ENCODE measurements at places on chromosomes 2 and 18. TPM values are rescaled to one million over a fixed set of nuclear protein-coding genes. Genes with fewer than 3 reads are reported as not detected.

The TRAK2 gene
- 58.9 TPM for total RNA-seq

- DNase-seq = no peak
These were observed 192.0 kb downstream of the SH3BP4 start for GRCh38 chr2:235143789-235144188.

The SLC9A4 gene
- 0.12 TPM for total RNA-seq

DNA sequence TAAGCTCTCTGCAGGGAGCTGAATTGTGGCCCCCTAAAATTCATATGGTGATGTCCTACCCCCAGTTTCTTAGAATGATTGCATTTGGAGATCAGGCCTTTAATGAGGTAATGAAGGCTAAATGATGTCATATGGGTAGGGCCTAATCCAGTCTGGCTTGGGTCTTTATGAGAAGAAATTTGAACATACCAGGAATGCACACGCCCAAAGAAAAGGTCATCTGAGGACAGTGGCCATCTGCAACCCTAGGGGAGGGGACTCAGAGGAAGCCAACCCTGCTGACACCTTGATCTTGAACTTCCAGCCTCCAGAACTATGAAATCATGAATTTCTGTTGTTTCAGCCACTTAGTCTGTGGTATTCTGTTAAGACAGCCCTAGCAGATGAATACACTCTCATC is 426.7 kb downstream of the EPHA4 start:
- no peak for DNase-seq

The RETSAT gene
- total RNA-seq = 39.4 TPM

DNA sequence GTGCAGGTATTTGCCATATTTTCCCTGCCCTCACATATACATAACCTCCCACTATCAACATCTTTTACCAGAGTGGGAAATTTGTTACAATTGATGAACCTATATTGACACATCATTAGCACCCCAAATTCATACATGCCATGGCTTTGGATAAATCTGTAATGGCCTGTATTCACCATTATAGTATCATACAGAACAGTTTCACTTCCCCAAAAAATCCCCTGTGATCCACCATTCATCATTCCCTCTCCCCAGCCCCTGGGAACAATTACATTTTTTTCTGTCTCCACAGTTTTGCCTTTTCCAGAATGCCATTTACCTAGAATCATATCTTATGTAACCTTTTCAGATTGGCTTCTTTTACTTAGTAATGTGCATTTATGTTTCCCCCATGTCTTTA is 494.5 kb downstream of the RNF144A start:
- DNase-seq = no peak

GRCh38 chr2:133541376-133541775 is 26.9 kb downstream of the NCKAP5 start:
- DNase-seq = no peak

The CNTNAP5 gene
- 22.0 TPM for total RNA-seq

The ASXL3 gene
- 45.6 TPM for total RNA-seq

GRCh38 chr18:76212960-76213359 is 282.1 kb downstream of the ZNF516 start:
- DNase-seq = no peak

GRCh38 chr2:198055716-198056115 is 251.3 kb downstream of the PLCL1 start:
- DNase-seq = no peak

DNA sequence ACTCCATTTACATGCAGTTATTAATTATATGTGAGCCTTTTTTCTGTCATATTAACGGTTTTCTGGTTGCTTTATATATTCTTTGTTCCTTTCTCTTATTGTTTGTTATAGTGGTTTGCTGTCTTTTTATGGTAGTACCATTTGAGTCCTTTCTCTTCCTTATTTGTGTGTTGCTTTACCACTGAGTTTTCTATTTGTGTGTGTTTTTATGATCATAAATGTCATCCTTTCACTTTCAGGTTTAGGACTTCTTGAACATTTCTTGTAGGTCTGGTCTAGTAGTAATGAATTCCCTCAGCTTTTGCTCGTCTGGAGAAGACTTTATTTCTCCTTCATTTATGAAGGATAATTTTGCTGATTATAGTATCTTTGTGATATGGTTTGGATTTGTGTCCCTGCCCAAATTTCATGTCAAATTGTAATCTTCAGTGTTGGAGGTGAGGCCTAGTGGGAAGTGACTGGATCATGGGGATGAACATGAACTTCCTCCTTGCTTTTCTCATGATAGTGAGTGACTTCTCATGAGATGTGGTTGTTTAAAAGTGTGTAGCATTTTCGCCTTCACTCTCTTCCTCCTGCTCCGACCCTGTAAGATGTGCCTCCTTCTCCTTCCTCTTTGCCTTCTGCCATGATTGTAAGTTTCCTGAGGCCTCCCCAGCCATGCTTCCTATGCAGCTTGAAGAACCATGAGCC is 11.5 kb downstream of the GCC2 start:
- no peak for DNase-seq

- no peak for DNase-seq
These were observed 264.0 kb upstream of the CHST9 start for GRCh38 chr18:27449104-27449503.

The RAD51AP2 gene
- total RNA-seq = not detected
